ENCODE measurements at places on chromosomes 1 and 21.

DNA sequence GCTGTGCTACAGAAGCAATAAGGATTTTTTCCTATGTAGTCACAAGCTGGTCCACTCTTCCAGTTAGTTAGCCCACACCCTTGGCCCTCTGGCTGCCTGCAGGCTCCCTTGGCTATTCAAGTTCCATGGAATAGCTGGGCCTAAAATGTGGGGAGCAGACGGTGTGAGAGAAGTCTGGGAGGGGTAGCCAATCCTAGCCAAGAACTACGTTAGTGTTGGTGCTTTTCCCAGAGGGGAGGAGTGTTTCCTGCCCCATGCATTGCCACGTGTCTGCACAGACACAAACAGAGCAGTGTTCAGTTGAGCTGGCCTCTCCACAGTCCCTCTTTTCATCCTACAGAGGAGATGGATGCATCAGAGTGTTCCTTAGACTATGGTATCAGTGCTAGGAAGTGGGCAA lies 59.0 kb upstream of the IPO9 start:
- DNase-seq, result peak; percentile 17

DNA sequence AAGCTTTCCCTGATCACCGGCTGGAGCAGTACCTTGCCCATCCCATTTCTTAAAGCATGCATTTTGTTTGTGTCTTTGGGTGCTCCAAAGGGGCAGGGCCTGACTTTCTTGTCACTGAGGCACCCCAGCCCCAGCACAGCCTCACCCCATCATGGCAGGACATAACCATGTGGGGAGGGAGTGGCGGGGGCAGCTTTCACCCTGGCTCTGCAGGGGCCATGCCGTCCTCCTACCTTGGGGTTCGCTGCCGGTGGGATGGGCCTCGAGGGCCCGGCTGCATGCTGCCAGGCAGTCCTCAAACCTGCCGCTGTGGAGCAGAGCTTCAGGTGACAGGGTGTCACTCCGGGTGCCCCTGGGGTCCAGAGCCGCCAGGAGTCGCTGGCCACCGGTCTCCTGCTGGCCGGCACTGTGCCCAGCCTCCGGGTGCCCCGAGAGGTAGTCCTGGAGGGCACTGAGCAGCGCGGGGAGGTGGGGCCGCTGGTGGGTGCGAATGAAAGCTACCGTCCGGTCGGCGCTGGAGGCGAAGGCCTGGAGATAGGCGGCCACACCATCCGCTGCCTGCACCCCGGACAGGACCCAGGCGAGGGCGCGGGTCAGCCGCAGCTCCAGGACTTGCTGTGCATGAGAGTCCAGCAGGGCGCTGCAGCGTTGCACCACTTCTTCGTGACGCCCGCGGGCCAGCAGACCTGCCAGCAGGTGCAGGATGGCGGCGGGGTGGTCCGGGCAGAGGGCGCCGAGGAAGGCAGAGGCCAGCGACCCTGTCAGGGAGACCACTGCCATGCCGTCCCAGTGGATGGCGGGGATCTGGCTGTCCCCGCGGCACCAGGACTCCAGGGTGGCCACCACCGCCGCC lies 1.5 kb downstream of the TTC34 start:
- peak; percentile 41 for DNase-seq

DNA sequence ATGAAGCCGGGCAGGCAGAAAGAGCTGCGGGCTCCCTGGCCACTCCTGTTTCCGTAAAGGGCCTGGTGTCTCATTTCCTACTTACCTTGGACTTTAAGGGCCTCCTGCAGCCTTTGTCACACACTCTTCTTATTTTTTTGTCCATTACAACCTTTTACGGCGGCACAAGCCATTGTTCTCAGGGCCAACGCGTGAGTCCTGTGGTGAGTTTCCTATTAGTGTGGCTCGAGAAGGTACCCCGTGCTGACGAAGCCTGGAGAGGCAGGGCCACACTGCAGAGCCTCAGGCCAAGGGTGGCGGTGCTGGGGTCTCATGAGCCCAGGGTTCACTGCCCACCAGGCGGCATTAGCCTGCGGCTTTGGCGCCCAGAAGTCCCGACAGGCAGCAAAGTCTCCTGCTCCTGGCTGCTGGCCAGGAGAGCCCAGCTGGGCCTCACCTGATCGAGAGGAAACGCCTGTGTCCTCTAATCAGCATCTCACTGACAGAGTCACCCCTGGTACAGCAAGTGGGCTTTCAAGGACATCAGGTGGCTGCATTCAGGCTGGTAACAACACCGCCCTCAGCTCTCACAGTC lies 62.0 kb downstream of the SIK1 start:
- DNase-seq, result no peak

DNA sequence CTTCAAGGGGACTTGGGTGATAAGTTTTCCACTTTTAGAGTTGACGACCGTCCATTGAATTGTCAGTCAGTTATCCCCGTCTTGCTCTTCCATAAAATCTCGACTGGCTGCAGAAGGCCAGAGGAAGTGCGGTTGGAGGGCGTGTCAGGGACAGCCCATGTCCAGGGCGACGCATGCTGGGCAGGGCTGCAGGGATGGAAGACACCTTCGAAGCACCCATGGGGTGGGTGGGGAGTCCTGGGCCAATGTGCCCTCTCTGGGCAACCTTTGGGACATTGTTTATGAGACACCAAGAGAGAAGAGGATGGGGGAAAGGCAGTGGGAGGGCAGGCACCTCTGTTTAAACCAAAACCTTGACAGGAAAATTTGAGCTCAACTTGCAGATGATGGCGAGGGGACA lies 38.6 kb upstream of the EDN2 start:
- no peak for DNase-seq

DNA sequence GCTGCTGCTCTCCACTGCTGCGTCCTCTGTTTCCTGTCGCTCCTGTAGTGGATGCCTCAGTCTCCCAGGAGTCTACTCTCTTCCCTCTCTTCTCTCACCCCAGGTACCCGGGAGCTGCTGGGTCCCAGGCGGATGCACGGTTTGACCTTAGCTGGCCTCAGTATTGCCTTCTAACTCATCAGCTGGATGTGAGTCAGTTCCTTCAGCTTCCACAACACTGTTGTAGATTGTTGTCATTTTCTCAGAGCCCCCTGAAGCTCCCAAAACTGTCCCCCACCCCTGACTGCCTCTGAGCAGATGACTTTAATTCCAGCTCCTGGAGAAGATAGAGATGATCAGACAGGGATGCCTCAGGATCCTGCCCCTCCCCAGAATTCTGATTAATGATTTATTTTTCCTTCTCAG lies 7.2 kb downstream of the CNIH3 start:
- DNase-seq, result no peak

DNA sequence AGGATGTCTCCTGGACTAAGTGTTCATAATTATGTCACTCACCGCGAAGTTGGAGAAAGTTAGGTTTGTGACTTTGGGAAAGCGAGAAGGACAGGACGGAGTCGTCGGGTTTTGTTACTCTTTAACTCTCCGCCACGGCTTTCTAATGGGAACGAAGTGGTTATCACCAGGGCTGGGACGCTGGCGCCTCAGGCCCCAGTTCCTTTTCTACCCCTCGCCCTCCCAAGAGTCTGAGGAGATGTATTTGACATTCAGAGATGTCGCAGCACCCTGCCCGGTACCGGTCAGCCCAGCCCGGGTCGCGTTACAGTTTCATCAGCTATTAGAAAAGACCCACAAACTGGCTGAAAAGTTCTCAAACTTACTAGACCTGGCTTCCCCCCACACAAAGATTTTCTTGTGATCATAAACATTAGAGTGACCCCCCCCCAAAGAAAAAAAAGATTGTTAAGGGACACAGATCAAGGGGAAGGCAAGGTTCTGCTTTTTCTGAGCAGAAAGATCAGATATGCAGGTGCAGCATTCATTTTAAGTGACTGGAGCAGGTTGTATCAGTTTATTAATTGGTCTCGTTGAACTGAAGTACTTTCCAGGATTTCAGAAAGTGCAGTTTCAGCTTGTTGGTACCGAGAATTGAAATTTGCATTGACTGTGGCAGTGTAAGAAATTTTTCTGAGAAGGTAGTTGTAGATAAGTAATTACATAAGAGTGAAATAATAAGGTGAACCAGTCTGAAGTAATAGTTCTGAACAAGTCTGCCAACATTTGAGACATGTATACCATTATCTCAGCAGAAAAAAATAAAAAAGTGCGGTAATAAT lies 859 bp upstream of the ZBTB18 start:
- DNase-seq, result no peak

GRCh38 chr1:242811092-242811840 lies 286.8 kb upstream of the PLD5 start:
- no peak for DNase-seq

DNA sequence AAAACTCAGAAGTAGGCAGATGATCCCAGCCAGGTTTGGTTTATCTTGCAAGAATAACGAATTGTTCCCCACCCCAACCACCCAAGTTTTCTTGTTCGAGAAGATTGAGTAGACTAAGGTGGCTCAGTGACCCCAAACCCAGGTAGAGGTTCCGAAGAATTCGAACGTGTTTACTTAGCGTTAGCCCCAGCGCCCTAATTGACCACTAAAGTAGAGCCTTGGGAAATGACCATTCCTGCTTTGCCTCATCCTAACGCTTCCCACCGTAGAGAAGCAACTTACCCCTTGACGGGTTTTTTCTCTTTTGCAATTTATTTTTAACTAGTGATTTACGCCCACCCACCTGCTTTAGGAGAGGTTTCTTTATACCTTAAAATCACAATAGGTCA lies 870 bp downstream of the FBXO28 start:
- no peak for DNase-seq

- no peak for DNase-seq
These were observed 332.4 kb upstream of the ZP4 start for GRCh38 chr1:238223076-238223640.

DNA sequence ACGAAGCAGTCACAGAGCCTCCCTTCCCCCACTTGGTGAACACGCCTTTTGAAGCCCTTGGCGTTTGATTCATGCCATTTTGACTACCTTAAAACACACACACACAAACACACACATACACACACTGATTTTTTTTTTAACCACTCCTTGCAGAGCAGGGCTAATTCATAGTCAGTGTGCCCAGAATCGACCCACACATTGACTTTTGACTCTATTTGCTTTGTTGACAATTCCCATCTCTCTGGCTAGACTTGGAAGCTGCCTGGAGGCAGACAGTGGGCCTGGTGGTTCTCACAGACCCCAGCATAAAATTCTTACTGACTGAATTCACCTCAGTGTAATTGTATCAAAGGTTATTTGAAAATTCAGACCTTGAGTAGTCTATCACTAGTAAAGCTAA lies 30.3 kb downstream of the CAPN8 start:
- no peak for DNase-seq

GRCh38 chr1:111895017-111895416 lies 94.5 kb downstream of the KCND3 start:
- DNase-seq, result no peak

- no peak for DNase-seq
These were observed 244.1 kb downstream of the SPATA17 start for GRCh38 chr1:217875229-217875628.

DNA sequence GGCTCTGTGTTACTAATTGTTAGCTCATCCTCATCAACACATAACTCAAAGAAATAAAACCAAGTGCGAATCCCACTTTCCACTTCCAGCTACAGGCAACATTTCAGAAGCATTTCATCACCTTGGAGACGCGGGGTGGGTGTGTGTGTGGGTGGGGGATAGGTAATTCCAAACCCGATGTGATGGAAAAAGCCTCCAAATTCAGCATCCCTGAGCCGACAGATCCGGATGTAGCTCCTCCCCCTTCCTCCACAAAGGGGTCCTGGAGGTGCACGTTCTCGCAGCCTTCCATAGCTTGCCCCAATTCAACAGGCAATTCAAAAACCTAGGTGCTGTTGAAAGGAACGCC lies 486 bp downstream of the HSPA13 start:
- no peak for DNase-seq

- no peak for DNase-seq
These were observed 137.2 kb downstream of the LRIG2 start for GRCh38 chr1:113210248-113210647.

- DNase-seq, result no peak
These were observed 353.6 kb downstream of the BRINP3 start for GRCh38 chr1:190124068-190124467.

DNA sequence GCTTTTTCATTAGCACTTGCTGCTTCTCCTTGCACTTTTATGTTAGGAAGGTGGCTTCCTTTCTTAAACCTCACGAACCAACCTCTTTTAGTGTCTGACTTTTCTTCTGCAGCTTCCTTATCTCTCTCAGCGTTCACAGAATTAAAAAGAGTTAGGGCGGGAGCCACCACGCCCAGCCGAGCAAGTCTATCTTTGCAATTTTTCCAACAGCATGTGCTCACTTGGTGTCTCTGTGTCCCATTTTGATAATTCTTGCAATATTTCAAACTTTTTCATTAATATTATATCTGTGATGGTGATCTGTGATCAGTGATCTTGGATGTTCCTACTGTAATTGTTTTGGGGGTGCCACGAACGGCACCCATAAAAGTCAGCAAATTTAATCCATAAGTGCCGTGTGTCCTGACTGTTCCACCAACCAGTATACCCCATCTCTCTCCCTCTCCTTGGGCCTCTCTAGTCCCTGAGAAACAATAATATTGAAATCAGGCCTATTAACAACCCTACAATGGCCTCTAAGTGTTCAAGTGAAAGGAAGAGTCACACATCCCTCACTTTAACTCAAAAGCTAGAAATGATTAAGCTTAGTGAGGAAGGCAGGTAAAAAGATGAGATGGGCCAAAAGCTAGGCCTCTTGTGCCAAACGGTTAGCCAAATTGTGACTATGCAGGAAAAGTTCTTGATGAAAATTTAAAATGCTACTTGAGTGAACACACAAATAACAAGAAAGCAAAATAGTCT lies 15.9 kb upstream of the ITPKB start:
- DNase-seq, result no peak
